ENCODE measurements at places on chromosomes 6 and 20.

GRCh38 chr20:17558154-17558940 lies 11.5 kb upstream of the DSTN start:
- DNase-seq: no peak

DNA sequence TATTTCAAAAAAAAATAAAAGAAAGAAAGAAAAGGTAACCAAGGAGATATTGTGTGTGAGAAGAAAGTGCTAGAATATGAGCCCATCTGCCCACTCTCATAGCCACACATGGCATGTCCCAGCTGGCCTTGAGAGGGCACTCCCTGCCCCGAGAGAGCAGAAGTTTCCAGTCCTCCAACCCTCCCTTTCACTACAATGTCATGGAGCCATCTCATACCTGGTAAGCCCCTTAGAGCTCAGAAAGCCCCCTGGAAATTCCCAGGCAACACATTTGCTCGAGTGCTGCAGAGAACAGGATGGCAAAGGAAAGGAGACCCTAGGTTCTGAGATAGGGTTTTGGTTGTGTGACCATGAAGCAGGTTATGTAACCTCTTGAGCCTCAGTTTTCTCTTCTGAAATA lies 75.8 kb upstream of the RIN2 start:
- DNase-seq: no peak

GRCh38 chr6:126535595-126535994 lies 195.7 kb downstream of the CENPW start:
- no peak for DNase-seq

DNA sequence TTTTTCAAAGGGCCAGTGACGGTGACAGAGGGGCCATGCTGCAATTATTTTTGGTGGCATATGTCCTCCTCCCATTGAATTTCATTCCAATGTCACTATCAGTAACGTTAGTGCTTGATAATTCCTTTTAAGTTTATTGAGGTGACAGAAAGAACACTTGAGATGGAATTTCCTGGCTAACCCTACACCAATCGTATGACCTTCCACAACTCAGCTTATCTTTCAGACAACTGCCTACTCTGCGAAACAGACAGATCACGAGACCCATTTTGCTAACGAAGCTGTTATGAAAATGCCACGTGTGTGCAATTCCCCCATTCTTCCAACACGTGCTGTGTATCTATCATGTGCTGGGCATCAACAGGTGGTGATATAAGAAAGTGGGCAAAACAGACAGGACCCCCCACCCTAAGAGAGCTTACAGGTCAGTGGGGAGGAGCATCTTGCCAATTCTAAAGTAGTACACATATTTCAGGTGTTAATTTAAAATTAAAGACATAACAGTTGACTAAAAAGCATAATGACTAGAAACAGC lies 113.0 kb downstream of the IRF4 start:
- no peak for DNase-seq

GRCh38 chr6:131683479-131683878 lies 17.7 kb downstream of the OR2A4 start:
- no peak for DNase-seq

DNA sequence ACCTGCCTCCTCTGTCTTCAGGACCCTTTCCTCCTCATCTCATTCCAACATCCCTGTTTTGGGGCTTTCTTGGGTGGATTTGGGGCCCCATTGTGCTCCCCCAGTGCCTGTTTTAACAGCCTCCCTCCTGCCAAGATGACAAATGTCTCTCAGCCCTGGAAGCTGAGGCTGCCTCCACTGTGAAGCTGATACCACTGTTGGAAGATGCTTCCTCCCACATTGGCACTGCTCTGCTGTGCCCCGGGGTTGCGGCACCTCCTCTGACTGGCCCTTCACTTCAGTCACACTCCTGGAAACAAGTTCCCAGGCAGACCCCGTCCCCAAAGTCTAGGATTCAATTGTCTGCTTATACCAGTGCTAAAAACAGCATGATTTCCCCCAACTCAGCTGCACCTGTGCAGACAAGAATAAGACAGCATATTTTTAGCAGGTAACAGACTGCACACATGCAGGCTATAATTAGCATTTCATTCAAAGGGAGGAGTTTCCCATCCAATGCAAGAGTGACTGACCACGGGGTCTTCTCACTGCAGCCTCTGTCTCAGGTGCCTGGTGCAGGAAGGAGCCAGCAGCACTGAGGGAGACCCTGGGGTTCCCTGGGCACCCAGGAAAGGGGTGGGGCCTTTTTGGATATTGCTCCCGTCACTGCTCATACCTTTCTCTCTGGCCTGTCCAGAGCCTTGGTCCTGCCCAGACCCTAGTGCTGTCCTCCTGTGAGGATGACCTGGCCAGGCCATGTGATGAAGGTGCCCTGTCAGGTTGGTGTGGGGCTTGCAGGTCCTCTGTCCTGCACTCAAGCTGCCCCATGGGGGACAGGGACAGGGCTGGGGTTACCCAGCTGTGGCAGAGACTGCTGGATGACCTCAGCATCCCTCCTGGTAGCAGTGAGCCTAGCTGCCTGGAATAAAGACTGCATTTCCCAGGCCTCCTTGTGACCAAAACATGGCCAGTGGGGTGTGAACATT lies 31.5 kb upstream of the SULF2 start:
- no peak for DNase-seq
